ENCODE measurements at places on chromosomes 11 and 22.

- DNase-seq, result no peak
These were observed 706.0 kb downstream of the KCNA4 start for GRCh38 chr11:29310725-29311342.

GRCh38 chr11:72430741-72431570 lies 3.4 kb downstream of the CLPB start:
- no peak for DNase-seq

- no peak for DNase-seq
These were observed 104.3 kb downstream of the BCR start for GRCh38 chr22:23284504-23285033.

GRCh38 chr22:43819931-43820640 lies 8.0 kb upstream of the EFCAB6 start:
- DNase-seq, result no peak

DNA sequence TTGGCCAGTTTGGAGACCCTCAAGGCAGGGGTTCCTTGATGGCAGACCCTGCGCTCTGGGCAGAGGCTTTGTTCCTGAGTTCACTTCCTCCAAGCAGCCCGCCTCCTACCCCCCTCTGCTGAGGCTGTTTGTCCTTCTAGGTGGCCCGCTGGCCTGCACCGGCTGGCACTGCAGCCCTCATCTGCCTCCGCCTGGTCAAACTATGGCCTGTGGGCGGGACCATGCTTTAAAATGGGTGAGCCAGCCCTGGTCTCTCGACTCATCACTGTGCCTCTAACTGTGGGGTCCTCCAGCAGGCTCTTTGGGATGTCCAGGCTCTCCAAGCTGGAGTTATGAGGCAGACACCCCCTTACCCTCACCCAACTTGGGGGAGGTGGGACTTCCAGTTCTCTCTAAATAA lies 114.1 kb upstream of the SLC22A12 start:
- no peak for DNase-seq

GRCh38 chr11:16800382-16800781 lies 61.9 kb downstream of the C11orf58 start:
- DNase-seq, result no peak

DNA sequence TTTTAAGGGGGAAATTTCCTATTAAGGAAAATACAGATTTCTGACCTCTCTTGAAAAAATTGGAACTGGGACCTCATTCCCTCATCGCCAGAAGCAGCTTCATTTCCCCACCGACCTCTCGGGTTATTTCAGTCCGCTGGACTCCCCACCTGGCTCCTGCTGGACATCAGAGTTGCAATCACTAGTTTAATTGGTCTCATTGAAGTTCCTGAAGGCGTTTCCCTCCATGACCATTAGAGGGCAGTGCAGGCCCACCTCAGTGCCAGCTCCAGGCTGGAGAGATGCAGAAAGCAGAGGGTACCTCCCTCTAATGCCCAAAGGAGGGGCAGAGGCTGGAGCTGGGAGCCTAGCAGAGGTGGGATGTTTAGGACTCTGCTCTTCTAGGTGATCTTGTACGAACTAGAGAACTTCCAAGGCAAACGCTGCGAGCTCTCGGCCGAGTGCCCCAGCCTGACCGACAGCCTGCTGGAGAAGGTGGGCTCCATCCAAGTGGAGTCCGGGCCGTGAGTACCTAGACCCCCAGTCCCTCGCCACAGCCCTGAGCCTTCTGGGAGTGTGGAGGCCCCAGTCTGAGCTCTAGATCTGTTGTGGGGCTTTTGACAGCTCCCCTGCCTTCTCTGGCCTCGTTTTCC lies 2.7 kb downstream of the CRYBB3 start:
- peak; percentile 4 for DNase-seq

DNA sequence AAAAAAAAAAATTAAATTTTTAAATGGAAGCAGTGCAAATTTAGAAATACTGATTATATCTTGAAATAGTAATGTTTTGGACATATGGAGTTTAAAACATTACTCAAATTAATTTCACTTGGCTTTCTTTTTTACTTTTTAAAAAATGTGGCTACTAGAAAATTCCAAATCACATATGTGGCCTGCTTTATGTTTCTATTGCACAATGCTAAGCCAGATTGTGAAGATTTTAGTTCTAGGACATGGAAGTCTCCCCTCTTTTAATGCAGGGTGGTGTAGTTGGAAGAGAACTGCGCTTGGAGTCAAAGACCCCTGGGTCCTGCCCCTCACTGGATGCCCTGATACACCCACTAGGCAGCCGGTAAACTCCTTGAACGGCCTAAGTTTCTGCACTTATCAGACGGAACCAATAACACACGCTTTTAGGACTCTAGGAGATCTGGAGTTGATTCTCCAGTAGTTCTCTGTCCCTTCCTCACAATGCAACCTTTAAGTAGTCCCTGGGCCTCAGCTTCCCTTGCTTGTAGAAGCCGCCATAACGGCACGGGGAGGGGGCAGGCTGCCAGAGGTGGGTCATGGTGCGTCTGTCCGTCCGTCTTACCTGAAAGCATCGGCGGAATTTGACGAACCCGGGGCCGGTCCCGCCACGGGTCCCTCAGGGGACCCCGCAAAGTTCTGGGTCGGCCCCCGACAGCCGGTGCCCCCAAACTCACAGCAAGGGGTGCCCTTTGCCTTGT lies 505 bp downstream of the FAM227A start:
- no peak for DNase-seq
